ENCODE measurements at places on chromosomes 2 and 18. TPM values are rescaled to one million over a fixed set of nuclear protein-coding genes. Genes with fewer than 3 reads are reported as not detected.

GRCh38 chr2:128388499-128388941, 69.9 kb upstream of the HS6ST1 start:
- no peak overlapping the region for H3K27ac ChIP-seq
- no peak overlapping the region for H3K4me3 ChIP-seq
- H3K4me1 ChIP-seq: peaks cover 11% of the 10 kb centered on the region
- no peaks in the 10 kb centered on the region for H3K36me3 ChIP-seq
- no peaks in the 10 kb centered on the region for H3K27me3 ChIP-seq
- DNase-seq: peak; percentile 71

DNA sequence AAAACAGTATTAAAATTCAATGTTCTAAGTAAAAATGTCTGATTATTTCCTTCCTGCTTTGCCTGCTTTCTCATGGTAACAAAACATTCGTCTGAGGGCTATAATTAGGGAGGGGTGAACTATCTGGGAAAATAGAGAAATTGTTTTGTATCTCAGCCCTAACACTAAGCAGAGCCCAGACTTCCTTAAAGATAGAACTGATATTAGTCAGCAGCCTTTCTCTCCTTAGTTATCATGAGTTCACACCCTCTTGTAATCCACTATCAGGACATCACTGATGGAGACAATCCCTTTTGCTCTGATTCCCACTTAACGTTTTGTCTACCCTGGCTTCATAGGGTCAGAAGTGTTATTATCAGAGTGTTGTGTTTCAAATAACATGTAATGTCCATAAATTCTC, 701.1 kb upstream of the ZEB2 start:
- no peaks in the 10 kb centered on the region for H3K36me3 ChIP-seq
- no peaks in the 10 kb centered on the region for H3K4me1 ChIP-seq
- H3K4me3 ChIP-seq: no peak overlapping the region
- H3K27me3 ChIP-seq: no peaks in the 10 kb centered on the region

DNA sequence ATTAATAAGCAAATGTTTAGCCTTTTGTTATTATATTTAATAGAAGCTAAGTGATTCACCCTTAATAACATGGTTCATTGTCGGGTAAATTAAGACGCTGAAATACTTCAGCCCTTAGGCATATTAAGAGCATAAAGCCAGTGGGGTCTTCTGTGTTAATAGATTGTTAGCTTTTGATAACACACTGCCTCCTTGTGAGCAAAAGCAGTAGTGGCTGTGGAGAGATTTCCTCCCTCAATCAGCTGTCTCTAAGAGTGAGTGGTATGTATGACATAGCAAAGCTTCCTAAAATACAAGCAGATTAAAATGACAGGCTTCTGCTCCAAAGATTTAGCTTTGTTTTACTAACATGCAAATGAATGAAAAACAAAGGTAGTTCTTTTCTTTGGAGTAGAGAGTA, 143.7 kb upstream of the SYT4 start:
- H3K27me3 ChIP-seq: no peaks in the 10 kb centered on the region
- H3K27ac ChIP-seq: no peak overlapping the region
- DNase-seq: no peak
- H3K36me3 ChIP-seq: no peaks in the 10 kb centered on the region
- no peaks in the 10 kb centered on the region for H3K4me1 ChIP-seq
- H3K4me3 ChIP-seq: no peak overlapping the region

Gene NAGK
- 32.6 TPM for total RNA-seq

Gene HOXD12
- total RNA-seq: not detected

DNA sequence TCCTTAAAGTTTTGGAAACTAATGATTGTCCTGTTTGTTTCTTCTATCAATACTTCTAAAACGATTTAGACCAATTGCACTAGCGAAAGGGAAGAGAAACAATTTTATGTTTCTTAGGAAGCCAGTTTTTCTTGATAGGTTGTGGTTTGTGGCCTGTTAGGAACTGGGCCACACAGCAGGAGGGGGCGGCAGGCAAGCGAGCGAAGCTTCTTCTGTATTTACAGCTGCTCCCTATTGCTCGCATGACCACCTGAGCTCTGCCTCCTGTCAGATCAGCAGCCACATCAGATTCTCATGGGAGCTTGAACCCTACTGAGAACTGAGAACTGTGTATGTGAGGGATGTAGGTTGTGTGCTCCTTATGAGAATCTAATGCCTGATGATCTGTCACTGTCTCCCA, 201.5 kb upstream of the PXDN start:
- DNase-seq: no peak
- H3K36me3 ChIP-seq: no peaks in the 10 kb centered on the region
- no peaks in the 10 kb centered on the region for H3K4me1 ChIP-seq
- H3K4me3 ChIP-seq: no peak overlapping the region

- H3K27me3 ChIP-seq: no peaks in the 10 kb centered on the region
- H3K27ac ChIP-seq: no peak overlapping the region
- H3K4me1 ChIP-seq: peaks cover 63% of the 10 kb centered on the region
- no peaks in the 10 kb centered on the region for H3K36me3 ChIP-seq
- H3K4me3 ChIP-seq: no peak overlapping the region
These were observed 20.4 kb downstream of the EDAR start for GRCh38 chr2:108968619-108969018.

All from PC-9 (cell line).